ENCODE measurements at places on chromosomes 6 and 20.

DNA sequence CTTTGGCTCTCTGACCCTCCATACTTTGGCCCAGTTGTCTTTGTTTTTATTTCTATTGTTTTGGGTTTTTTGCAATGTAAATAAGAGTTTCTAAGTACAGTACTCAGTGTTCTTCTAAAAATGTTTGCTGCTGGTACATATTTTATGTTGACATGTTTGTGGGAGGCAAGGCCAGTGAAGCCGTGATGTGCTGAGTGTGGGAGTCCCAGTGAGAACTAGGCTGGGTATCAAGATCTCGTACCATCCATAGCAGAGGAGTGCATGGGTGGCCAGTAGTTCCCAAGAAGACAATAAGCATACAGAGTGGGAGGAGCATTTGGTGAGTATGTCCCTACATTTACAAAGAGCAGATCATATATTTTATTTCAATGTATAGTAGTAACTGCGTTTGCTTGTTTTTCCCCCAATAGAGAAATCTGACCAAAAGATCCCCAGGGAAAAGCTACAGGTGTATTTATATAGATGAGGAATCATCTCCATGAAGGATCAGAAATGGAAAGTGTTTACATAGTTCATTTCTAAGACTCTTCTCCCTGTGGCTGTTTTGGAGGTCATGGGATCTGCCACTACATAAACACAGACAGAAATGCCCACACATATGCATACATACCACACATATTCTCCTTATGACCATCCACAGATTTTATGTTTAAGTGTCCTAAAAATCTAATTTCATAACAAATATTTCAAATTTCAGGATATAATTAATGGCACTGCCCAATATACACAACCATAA is 285.9 kb downstream of the ALDH8A1 start:
- no peak for DNase-seq

DNA sequence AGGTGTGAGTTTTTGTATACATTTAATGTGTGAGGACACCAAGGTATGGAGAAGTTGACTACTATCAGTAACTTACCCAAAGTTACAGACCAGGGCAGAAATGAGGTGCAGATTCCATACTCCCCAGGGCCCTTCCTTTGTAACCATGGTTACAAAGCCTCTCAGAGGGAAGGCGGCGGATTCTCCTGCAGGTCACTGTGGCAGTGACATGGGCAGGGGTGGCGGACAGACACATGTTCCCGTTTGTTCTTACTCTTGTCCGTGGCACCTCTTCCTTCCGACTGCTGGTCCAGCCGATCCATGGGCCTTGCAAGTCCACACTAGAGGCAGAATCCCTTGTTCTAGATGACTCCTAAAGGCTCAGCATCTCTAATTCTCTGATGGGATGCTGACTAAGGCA is 43.0 kb downstream of the PDYN start:
- DNase-seq, result no peak

GRCh38 chr20:47315339-47316056 is 41.0 kb downstream of the ZMYND8 start:
- DNase-seq, result peak; percentile 41

GRCh38 chr6:67629258-67629657 is 1005.8 kb upstream of the ADGRB3 start:
- DNase-seq, result no peak

GRCh38 chr6:136085370-136086115 is 164.6 kb downstream of the MTFR2 start:
- no peak for DNase-seq

DNA sequence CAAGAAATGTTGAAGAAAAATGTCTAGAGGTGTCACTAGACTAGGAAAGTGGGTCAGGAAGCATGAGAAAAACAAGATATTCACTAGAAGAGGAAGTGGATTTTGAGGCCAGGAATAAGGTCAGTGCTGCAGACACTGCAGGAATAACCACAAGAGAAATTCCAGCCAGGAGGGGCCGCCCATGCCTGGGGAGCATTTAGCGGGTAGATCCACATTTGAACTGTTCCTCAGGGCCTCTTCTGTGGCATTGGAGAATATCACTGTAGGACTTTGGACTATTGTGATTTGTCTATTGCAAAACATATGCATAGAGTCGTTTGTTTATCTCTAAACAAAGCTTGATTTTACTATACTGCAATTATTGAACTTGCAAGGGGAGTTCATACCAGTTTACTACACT is 49.6 kb upstream of the CCDC28A start:
- DNase-seq, result peak; percentile 16

DNA sequence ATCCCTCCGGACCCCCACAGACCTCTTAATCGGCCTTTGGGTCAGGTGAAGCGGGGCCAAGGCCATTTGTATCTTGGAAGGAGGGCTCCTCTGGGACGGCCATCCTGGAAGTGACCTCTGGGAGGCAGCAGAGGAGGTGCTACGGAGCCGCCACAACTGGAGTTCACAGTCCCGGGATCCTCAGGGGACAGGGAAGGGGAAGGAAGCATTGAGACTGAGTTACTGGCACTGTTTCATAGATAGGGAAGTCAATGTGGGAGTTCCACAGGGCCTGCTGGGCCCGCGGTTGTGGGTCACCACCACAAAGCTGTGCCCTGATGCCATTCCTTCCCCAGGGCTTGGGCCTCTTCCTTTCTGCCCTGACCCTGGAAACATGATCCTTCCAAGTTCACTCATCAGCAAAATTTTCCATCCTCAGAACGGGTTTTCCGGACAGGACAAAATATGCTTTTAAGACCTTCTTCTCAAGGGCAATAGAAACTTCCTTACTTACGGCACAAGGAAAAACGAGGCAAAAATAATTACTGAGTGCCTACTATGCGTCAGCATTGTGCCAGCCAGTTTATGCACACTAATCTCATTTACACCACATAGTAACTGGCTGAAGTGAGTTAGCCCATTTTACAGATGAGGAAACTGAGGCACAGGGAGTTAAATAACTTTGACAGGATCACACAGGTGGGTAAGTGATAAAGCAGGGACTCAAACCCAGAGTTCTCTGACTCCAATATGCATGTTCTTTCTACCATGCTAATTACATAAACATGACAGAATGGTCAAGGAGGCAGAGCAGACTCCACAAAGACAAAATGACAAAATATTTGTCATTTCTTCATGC is 143.8 kb downstream of the UNC5CL start:
- peak; percentile 42 for DNase-seq

DNA sequence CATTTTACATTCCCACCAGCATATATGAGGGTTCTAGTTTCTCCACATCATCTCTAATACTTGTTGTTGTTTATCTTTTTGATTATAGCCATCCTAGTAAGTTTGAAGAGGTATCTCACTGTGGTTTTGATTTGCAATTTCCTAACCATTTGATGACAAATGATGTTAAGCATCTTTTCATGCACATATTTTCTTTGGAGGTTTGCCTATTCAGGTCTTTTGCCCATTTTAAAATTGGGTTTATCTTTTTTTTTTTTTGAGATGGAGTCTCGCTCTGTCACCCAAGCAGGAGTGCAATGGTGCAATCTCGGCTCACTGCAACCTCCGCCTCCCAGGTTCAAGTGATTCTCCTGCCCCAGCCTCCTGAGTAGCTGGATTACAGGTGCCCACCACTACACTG is 4.0 kb downstream of the RBCK1 start:
- no peak for DNase-seq

GRCh38 chr6:41072836-41073202 is at the start of gene NFYA:
TSS of gene NFYA (plus strand) at chr6:41072974. CDS start at chr6:41079090, 6,116 bp downstream.
- DNase-seq, result peak; percentile 100

GRCh38 chr6:142302421-142303175 is 791 bp downstream of the ADGRG6 start:
- DNase-seq, result no peak

GRCh38 chr6:113633638-113634037 is 223.5 kb upstream of the MARCKS start:
- no peak for DNase-seq

DNA sequence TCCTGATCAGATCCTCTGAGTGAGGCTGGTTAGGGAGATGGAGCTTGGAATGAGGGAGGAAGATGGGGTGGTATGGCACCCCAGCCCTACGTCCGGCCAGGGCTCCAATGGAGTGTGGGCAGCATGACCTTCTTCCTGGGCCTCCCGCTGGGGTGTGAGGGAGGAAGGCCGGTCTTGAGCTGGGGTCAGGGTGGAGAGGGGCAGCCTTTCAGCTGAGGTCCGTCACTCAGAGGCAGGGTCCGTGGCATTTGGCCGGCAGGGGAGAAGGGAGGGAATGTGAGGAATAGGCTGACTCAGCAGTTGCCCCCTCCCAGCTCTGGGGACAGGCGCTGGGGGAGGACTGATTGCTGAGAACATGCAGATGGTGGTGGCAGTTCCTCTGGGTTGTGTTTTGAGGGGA is 25.5 kb upstream of the VEGFA start:
- no peak for DNase-seq

DNA sequence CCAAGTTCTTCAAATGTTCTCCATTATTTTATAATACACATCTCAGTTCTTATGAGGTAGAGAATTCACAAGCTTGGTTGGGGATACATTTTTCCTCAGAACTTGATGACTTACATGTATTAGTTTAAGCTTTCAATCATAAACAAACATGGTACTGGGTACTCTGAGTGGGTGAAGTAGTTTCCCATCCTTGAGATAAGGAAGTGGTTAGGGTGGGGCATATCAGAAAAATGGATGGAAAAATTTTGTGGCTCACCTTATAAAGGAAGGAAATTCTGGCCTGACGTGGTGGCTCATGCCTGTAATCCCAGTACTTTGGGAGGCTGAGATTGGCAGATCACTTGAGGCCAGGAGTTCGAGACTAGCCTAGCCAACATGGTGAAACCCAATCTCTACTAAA is 52.0 kb downstream of the CD164 start:
- no peak for DNase-seq

DNA sequence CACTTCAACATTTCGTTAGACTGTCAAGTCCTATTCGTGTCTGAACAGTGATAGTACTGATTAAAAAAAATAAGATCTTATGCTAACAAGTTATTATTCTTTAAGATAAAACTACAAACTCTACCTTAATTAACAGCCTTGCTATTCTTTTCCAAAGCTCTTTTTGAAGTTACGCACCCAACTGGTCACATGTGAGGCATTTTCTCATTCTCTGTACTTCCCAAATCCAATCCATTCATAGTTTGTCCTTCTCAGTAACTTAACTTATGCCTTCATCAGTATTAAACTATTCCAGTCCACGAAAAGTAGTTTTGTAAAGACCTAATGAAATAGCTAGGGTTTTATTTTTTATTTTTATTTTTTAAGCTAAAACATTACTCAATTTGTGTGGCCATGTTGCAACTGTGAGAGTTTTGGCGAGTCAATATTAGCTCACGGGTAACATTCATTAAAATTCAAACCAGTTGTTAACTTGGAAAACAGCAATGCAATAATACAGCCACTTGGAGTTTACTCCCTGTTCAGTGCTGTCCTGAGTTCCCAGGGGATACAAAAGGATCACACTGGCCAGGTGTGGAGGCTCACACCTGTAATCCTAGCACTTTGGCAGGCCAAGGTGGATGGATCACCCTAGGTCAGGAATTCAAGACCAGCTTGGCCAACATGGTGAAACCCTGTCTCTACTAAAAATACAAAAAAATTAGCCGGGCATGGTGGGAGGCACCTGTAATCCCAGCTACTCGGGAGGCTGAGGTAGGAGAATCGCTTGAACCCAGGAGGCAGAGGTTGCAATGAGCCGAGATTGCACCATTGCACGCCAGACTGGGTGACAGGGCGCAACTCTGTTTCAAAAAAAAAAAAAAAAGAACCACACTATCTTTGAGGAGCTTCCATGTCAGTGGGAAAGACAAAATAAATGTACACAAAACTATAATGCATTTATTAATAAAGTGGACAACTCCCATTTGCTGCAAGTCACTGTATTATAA is 27.9 kb upstream of the EEF1A1 start:
- DNase-seq, result no peak

DNA sequence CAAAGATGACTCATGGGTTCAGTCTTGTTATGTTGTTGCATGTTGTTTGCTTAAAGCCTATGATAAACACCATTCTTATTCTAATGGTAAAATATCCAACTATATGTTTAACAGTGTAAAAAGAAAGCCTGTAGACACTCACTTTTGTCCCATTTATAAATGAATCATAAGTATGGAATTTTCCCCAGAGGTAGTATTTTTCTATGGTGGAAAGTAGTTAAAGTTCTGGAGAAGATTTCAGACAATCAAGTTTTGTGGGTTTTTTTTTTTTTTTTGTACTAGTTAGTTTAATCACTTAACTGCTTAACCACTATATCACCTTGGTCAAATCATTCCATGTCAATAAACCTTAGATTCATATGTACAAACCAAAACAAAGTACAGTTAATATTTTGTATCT is 35.8 kb downstream of the PTCHD4 start:
- DNase-seq, result no peak

GRCh38 chr6:136500414-136500813 is 49.8 kb downstream of the MAP7 start:
- DNase-seq, result no peak

- no peak for DNase-seq
Observed at GRCh38 chr6:5302220-5302946, 41.1 kb downstream of the FARS2 start.

DNA sequence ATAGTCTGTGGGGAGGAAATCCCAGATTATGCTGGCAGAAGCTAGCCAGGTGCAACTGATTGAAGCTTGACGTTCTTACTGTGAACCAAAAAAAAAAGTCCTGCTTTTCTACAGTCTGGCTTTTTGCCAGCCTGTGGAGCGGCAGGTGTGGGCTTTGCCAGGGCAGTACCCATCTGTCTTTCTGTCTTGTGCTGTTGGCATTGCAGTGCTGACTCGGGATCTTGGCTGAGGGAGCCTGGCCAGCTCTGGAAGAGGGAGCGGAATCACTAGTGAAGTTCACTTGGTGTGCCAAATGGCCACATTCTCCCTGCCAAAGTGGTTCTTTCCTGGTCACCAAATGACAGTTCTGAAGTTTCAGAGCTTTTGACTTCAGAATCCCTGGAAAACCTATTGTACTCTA is 5.0 kb downstream of the KIF3B start:
- no peak for DNase-seq

DNA sequence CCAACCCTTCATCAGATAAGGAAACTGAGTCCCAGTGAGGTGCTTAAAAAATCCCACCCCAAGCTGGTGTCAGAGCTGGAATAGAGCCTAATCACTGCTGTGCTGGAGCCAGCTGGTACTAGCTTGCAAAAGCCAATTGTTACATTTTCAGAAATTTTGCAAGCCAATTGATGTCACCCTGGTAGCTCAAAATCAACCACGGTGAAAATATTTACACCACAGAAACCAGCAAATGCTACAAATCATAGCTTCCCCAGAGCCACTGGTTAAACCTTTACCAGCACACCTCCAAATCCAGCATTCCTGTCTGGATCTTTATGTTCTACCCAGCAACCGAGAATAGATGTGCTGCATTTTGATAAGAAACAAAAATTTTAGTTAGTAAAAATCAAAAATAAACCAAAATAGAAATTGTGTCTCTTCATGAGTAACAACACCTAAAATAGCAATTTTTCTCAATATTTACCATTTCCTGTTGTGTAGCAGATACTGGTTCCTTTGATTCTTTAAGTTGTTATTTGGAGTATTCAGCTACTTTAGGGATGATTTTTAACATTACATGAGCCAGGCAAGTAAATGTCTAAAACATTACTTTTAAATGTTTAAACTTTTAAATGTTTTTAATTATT is 7.2 kb upstream of the LCA5 start:
- DNase-seq, result no peak

- DNase-seq, result no peak
Observed at GRCh38 chr6:81002126-81002525, 750.4 kb downstream of the TENT5A start.

Measured in transverse colon (tissue), 4 donors.